ENCODE measurements at places on chromosomes 7 and 10.

- no peak for DNase-seq
Observed at GRCh38 chr10:28434063-28434462, 98.9 kb upstream of the WAC start.

DNA sequence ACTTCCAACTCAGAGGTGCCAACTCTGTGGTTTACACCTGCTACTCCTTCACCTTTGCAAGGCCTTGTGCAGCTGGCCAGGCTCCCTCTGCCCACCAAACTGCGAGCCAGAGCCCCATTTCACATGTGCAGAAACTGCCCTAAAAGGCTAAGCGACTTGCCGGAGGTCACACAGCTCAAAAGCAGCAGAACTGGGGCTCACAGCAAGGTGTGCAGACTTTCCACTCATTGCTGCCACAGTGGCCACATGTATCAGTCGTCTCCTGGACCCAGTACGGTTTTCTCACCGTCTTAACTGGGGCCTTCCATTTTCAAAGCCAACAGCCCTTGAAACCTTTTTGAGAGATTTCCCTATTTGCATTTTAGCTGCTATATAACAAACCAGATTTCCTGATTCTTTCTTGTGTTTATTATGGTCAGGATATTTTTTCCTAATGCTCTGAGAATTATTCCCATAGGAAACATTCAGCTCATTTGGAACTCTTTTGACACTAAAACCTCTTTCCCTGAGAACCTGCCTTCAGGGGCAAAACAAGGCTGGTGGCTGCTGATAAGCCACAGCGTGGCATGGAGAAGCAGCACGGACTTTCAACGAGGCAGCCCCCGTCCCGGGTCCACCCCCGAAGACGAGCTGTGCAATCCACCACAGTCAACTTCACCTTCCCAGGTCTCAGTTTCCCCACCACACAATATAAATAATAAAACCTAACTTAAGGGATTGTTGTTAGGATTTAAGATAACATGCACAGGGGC lies 29.9 kb downstream of the SORBS1 start:
- no peak for DNase-seq

DNA sequence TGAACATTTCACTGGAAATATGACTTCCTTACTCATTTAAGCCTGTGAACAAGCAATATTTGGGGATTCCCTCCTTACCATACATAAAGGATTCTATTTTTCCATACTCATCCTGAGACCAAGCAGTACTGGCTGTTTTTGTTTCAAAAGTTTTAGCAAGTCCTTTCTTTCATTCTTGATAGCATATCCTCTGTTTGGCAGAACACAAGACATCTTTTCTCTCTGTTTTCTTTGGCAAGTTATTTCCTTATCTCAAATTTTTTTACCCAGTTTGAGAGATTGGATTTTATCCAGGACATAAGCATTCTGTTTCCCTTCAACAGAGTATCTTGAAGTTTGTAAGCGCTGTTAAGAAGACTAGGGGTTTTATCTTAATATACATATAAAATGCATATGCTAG lies 3.0 kb upstream of the WASL start:
- no peak for DNase-seq

- no peak for DNase-seq
Observed at GRCh38 chr10:34996843-34997242, 93.3 kb downstream of the CUL2 start.

- no peak for DNase-seq
Observed at GRCh38 chr7:105974471-105974870, 11.4 kb downstream of the CDHR3 start.

DNA sequence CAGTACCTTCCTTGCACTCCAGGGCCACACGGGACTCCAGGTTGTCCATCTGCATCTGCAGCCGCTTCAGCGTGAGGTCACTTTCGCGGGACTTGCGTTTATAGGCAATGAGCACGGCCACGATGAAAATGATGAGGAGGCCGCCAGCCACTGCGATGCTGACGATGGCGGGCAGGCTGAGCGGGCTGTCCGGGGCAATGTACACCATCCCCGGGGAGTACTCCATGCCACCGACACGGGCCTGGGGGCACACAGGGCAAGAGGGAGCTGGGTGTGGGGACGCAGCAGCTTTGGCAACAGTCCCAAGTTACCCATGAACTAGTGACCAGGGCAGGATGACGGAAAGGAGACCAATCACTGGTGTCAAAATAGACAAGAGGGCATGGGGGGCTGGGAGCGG lies 396.6 kb downstream of the PLXNA4 start:
- DNase-seq, result no peak

DNA sequence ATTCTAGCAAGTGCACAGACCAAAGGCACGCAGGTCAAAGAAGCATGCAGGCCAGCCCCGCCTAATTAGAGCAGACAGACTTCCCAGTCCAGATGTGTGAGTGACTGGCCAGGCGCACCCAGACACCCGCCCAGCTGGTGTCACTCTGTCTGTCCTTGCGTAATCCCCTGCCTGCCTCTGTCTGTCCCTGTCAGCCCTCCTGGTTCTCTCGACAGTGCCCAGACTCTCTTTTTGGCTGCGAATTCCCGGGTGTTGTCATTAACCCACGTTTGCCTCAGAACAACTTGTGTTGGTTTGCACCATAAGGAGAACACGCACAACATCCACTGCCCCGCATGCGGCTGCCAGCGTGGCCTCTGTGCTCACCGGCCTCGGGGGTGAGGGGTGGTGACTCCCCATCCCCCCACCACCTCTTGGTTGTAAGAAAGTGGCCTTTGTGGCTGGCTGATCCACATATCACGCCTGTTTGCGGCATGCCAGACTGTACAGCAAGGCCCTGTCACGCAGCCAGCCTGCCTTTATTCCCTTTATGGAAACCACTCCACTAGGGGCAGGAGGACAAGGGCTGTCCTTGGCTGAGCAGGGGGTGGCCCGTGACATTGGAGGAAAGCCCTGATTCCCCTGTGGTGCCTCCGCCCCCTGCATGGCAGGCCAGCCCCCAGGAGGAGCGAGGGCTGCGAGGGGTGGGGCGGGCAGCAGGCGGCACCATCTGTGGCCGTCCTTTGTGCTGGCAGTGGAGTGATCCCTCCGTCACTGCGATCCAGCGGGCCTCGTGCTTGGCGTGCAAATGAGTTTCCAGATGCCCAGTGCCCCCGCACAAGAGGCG lies 72.8 kb upstream of the PPIF start:
- DNase-seq, result no peak

- DNase-seq, result no peak
Observed at GRCh38 chr10:89684604-89685003, 16.8 kb upstream of the KIF20B start.

DNA sequence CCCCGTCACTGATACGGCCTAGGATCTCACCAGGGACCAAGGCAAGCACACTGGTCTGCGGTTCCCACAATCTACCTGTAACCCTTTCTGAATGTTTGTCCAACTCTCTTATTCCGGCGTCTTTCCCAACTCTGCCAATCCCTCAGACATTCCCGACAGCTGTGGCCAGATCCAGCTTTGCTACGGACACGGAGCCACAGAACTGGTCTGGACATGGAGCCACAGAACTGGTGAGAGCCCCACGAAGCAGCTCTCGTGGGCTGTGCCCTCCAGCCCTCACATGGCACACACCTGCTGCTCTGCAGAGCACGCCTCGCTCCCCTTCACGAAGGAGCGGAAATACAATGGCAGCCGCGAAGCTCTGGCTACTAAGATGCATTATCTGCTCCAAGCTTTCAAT lies 376.8 kb downstream of the DNAJB6 start:
- DNase-seq, result no peak

DNA sequence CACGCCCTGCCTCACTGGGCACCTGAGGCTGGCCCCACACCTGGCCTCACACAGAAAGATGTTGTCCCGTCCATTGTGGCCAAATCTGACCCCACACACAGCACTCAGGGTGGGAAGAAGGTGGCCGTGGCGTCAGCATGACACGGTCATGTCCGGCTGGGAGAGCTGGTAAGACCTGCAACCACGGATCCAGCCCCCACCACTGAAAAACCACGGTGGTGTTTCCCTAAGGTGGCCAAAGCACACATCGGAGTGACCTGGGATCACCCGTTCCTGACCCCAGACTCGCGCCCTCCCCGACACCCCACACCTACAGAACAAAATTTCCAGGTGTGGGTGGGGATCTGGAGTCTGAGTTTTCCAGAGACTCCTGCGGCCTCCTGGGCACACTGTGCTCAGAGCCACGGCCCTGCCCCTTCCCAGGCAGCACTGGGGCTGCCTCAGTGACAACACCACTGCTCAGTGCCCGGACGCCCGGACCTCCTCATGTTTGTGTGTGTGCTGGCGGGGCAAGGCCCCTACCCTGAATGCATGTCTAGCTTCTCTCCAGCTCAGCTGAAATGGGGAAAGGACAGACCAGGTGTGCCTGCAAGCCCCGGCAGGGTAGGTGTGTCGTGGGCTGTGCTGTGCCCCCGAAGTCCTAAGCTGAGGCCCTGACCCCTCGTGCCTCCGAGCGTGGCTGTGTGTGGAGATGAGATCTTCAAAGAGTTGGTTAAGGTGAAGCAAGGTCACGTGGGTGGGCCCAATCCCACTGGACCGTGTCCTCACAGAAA lies 36.1 kb downstream of the STK32C start:
- no peak for DNase-seq

- DNase-seq, result no peak
Observed at GRCh38 chr7:104938741-104939390, 75.1 kb upstream of the KMT2E start.

- no peak for DNase-seq
Observed at GRCh38 chr10:102781090-102781920, 37.6 kb downstream of the WBP1L start.

- DNase-seq, result no peak
Observed at GRCh38 chr10:97701438-97702069, 12.0 kb upstream of the MARVELD1 start.

DNA sequence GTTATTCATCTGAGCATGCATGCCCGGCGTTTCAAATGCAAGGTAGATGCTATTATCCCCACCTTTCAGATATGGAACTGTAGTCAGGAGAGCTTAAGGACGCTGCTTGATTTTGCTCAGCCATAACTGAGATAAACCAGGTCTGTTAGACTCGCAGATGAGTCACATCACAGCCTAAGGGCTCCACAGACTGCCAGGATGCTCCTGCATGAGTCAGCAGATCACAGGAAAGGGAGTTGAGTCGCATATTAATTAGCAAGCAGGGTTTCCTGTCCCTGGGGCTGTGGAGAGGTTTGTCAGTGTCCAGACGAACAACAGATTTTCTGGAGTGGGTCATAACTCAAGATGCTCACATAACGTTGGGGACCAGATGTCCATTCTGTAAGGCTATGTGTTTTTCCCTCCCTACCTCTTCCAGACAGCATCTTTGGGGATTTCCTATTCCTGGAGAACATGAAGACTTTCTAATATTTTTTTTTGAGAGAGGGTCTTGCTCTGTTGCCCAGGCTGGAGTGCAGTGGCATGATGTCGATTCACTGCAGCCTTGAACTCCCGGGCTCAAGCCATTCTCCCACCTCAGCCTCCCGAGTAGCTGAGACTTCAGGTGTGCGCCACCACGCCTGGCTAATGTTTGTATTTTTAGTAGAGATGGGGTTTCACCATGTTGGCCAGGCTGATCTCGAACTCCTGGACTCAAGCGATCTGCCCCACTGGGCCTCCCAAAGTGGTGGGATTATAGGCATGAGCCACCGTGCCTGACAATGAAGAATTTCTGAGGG lies 36.7 kb downstream of the PFKFB3 start:
- peak; percentile 36 for DNase-seq

DNA sequence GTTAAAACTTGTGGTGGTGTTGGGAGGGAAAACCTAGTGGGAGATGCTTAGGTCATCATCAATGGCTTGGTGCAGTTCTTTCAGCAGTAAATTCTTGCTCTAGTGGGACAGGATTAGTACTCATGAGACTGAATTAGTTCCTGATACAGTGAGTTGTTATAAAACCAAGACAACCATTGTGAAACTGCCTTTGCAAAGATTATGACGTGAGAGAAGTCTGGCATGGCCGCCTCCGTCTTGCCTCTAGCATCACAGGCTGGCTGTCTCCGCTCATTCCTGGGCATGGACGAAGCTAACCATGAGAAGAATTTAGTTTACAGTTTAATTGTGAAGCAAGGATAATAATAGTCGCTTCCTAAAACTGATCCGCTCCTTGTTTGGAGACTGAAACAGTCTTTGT lies 186.4 kb downstream of the KIF20B start:
- no peak for DNase-seq

DNA sequence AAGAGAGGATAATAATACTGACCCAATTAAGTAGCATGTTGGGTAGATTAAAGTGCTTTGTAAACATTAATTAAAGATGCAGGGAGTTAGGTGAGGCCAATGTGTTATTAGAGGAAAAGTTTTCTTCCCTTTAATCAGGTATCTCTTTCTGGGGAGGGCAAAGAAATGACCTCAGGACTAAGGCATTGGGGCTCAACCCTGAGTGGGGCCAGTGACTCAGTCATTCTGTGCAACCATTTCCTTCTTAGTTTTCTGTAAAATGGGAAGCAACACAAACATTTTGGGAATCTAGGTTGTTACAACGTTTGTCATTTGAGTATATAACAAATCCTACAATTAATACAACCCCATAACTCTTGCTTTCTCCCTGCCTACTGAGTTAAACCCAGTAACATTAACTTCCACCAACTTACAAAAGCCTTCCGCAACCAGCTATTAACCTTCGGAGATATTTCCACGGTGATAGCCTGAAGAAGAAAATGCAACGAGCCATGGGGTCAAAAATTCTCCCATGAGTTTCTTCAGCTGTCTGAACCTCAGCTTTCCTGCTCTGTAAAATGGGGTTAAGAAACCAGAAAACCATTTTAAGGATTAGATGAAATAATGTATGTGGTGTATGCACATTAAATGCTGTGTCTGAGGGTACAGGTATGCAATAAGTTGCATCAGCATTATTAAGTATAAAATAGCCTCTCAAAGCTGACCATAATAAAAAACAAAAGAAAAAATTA lies 965 bp upstream of the PROSER2 start:
- DNase-seq, result no peak

GRCh38 chr7:19572566-19572965 lies 136.3 kb downstream of the POLR1F start:
- no peak for DNase-seq

GRCh38 chr10:61000769-61001730 lies 57.1 kb upstream of the RHOBTB1 start:
- no peak for DNase-seq

DNA sequence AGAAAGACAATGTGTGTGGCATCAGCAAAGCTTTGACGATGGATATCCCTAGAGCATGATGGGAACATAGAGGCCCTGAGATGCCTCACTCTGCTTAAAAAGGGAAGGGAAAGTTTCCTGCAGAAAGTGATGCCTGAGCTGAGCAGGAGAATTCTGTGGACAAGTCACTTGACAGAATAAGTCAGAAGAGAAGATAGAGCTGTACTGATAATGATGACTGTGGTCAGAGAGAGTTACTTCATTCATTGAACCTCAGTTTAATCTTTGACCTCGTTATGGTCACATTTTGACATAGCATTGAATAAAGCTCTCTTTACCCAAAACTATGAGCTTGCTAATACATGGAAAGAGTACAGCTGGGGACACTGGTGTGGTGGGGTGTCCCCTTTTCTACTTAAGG lies 7.6 kb downstream of the CUBN start:
- DNase-seq, result no peak

GRCh38 chr7:75532639-75533038 lies 40.5 kb downstream of the SPDYE5 start:
- DNase-seq, result no peak

DNA sequence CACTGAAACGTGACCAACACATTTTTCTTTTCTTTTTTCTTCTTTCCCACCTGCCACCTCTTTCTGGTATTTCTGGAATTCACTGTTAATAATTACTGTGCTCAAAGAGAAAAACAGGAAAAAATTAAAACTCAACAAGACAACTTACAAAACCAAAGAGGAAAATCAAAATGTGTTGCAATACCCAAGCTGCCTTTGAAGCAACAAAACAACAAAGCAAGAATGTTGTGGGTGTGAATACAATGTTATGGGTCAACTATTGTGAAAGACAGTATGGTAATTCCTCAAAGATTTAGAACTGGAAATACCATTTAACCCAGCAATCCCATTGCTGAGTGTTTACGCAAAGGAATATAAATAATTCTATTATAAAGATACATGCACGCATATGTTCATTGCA lies 415.1 kb downstream of the GFRA1 start:
- DNase-seq, result no peak
